ENCODE measurements at places on chromosomes 1 and 21.

DNA sequence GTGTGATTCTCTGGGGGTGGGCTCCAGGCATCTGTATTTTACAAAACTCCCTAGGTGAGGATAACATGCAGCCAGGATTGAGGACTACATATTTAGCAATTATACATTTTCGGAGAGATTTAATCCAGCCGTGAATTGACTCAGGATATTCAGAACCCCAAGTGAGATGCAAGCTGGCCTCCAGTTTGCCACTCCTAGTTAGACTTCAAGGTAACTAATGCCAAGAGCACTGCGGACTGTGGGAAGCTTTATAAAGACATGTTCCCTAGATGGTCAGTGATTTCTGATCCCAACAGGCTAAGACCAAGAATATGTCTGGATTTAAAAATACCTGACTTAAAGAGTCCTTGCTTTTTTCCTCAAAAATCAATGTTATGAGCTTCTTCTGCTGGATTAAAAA, 308.5 kb downstream of the NTNG1 start:
- no peak for DNase-seq

DNA sequence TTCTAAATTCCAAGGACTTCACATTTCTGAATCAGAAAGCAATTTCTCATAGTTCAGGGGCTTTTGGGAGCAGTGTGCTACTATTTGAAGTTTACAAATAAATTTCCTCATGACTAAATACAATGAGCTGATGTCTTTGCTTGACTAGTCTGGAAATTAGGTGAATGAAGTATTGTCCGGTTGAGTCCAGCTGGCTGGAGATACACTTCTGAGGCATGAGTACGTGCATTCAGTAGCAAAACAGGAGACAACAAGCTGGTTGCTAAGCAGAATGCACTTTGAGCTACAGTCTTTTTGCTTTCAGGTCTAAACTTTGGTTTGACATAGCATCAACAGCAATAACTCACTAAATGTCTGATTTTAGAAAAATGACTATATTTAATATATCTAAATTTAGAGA, 27.1 kb downstream of the ZNHIT6 start:
- DNase-seq: no peak

GRCh38 chr1:178342745-178343144, 154.0 kb downstream of the CLEC20A start:
- DNase-seq: no peak

DNA sequence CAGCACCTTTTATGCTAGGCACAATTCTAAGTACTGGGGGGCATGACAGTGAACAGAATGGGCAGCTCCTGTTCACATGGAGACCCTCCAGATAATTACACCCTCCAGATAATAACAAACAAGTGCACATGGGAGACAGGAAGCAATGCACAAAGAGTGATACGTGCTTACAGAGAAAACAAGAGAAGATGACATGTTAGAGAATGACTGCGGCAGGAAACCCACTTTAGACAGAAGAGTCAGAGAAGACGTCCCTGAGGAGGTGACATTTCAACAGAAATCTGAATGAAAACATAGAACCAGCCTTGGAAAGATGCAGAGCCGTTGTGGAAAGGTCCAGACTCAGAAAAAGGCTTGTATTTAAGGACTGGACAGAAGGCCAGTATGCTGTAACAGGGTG, 54.7 kb upstream of the ARTN start:
- peak; percentile 80 for DNase-seq

DNA sequence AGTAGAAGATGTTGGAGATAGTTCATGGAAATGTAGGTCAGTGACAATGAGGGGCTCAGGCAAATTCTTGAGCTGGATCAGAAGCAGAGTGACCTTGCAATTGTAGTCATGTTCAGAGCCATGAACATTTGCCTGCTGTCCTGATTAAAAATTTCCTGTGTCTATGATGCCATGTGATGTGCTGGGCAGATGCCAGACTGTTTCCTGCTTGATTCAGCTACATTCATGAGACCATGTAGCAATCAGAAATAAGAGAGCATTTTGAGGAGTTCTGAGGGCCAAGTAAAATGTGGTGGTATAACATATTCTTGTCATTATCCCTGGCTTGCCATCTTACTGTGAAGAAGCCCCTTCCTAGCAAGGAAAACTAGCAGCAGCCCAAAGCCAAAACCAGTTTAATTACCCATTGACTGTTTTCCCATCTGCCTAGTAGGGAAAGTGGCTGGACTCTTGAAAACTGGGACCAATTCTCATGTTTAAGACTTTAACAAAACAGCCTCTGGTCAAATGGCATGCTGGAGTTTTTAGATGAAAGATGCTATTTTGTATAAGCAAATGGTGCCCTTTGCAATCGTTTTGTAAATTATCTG, 118.3 kb downstream of the NOS1AP start:
- DNase-seq: no peak

DNA sequence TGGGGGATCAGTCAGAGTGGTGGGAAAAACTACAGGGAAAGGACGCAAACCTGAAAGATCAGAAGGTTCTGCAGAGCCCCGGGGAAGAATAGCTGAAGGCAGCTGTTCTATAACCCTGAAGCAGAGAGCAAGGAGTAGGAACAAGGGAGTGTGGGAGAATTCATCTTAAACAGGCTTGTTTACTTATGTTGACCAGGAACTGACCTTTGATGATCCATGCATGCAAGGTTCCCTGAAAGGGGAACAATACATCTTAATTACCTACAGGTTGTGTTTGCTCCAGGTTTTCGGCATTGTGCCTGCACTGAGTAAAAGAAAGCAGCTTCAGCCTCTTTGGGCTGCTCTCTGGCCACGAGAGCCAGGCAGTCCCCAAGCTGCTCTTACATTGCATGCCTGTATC, 18.7 kb upstream of the FAM43B start:
- DNase-seq: no peak

DNA sequence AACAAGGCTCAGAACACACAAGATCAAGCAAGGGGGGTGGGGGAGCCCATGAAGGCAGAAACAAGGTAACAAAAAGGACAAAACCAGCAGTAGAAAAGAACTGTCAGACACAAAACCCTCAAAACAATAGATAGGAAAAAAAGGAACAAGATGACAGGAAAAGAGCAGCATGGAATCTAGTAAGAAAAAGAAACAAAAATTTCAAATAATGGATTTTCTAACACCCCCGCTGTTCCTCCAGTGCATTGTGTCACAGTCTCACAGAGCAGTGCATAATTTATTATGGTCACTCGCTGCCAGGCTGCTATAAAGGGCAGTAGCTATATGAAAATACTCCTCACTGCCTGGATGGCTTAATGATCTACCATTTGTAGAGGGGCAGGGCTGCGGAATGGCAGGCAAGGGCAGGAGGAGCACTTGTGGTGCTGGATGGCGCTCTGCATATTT, 567.9 kb downstream of the DPYD start:
- DNase-seq: peak; percentile 79

- DNase-seq: no peak
These were observed 44.5 kb downstream of the PHTF1 start for GRCh38 chr1:113714606-113715269.

GRCh38 chr1:209620487-209620884, 31.7 kb downstream of the LAMB3 start:
- DNase-seq: no peak

- DNase-seq: no peak
These were observed 14.2 kb downstream of the AGT start for GRCh38 chr1:230699716-230700115.

DNA sequence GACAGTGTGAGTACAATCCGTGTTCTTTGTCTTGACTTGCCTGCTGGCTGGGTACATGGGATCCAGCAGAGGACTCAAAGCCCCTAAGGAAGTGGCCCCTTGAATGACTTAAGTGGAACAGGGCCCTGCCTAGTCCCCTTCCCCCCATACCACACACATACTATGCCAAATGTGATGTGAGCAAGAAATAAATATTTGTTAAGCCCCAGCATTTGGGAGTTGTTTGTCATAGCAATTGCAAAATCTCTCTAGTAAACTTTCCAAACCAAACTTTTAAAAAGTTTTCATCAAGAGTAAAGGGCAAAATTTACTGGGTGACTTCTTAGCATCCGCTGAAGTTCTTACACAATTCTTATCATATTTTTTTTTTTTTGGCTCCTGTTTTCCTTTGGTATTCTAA, 32.5 kb upstream of the CACHD1 start:
- no peak for DNase-seq

GRCh38 chr21:34852448-34852847, 183.7 kb downstream of the CLIC6 start:
- no peak for DNase-seq

- DNase-seq: no peak
These were observed 13.6 kb downstream of the STYXL2 start for GRCh38 chr1:167107456-167107855.

DNA sequence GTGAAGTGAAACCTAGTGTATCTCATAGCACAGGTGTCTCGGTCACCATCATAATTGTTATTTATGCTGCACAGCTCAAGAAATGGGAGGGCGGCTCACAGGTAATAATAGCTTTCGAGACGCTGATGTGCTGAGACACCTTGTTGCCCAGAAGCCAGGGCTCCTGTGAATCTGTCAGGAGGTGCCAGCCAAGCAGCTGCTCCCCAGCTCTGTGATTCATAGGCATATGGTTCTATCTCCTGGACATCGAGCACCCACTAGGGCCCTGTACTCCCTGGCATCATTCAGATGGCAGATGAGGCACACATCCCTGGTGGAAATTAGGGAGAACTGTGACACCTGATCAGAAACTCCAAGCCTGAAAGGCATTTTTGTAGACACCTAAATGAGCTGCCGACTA, 53.5 kb downstream of the SYT6 start:
- DNase-seq: peak; percentile 31

GRCh38 chr1:47779613-47780012, 217.6 kb downstream of the TRABD2B start:
- no peak for DNase-seq

GRCh38 chr1:200207711-200208126, 180.2 kb downstream of the NR5A2 start:
- no peak for DNase-seq
